ENCODE measurements at places on chromosomes 2 and 18. TPM values are rescaled to one million over a fixed set of nuclear protein-coding genes. Genes with fewer than 3 reads are reported as not detected.

DNA sequence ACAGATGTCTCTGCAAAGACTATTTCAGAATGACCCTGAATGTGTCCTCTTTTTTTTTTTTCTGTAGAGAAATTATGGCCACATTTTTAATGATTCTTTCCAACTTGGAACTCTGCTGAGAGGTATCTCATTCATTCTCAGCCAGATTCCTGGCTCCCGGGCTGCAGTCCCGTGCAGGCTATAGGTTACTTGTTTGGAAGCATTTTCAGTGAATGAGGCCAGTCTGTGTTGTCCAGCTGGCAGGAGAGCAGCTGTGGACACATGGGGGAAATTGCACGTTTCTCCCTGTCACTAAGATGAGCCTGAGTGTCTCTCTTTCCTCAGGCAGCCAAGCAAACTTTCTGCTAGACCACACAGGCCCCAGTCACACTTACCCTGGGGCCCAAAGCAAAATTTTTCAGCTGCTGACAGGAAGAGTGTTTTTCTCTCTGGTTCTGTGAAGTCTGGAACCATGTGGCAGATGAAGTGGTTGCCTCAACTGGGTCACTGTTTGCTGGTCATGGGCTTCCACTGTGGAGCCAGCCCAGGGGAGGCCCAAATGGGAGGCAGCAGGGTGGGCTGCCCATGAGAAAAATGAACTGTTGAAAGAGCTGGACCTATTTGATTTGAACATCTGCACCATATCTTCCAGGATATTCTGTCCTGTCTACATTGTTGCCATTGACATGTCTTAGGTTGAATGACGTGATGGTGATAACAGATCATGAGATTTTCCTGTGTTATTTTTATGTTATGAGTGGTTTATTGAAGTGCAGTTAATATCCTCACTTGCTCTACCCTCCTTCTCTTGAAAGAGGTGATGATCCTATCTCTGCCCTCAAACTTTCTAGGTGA, 431.2 kb downstream of the LPIN1 start:
- DNase-seq, result peak; percentile 64

DNA sequence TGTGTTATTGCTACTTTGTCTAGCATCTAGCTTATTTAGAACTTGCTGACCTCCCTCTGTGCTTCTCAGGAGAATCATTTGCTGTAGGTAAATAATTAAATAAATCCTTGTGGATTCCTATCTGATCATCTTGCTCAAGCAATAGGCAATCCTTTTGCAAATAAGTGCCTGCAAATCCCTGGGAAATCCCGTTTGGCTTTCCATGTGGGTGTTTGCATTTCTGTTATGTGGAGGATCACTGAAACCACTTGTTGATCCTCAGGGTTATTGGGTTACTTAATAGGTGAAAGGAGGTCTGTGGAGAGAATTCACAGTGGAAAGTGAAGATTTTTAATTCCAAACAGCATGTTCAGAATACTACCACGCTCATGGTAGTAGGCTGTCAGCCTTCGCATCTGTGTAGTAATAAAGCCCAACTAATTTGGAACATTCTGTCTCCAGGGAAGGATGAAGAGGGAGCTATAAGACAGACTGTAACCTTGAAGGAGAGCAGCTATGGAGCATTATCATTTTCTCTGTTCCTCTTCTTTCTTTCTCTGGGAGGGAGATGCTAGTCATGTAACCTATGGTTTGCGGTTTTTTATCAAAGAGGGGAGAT, 72.5 kb downstream of the GULP1 start:
- no peak for DNase-seq

- DNase-seq, result peak; percentile 25
These were observed at the start of gene C1GALT1C1L for GRCh38 chr2:43676322-43677050. TSS of gene C1GALT1C1L (minus strand) at chr2:43676429. CDS start at chr2:43676322, 107 bp downstream.

DNA sequence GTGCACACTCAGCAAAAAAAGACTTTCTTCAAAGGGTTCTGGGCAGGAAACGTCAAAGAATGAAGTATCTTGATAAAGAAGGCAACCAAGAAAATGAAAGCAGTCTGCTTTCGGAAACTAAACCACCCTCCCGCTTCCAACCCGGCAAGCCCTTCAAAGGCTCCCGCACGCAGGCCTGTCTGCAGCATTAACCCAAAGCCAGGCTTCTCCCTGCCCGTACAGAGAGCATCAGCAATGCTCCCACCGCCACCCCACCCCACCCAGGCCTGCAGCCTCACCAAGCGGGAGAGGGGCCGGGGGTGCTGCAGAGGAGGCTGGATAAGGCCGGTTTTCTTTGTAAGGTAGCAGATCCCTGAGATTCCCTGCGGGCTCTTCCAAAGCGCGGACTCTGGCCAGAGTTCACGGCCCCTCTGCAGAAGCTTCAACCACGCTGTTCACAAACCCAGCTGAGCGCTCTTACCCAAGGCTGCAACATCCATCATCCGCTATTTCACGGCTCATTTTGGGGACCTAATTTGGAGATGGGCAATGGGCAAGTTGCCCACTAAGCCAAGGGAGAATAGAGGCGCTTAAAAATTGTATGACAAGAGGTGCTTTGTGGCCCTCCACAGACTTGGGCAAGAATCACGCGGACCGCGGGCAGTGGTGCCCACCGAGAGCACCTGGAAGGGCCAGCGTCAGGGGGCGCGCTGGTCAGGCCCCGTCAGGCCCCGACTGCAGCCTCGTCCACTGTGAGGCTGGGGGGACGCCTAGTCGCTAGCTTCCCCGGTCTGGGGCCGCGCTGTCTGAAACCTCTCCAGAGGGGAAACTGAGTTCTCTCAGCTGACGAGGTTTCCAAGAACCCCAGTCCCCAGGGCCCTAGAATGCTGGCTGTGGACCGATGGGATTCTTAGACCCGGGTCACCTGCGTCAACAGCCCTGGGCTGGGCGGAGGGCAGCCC, 225.4 kb upstream of the ID2 start:
- DNase-seq, result no peak

- no peak for DNase-seq
These were observed 2.2 kb upstream of the TMBIM1 start for GRCh38 chr2:218294430-218295022.

DNA sequence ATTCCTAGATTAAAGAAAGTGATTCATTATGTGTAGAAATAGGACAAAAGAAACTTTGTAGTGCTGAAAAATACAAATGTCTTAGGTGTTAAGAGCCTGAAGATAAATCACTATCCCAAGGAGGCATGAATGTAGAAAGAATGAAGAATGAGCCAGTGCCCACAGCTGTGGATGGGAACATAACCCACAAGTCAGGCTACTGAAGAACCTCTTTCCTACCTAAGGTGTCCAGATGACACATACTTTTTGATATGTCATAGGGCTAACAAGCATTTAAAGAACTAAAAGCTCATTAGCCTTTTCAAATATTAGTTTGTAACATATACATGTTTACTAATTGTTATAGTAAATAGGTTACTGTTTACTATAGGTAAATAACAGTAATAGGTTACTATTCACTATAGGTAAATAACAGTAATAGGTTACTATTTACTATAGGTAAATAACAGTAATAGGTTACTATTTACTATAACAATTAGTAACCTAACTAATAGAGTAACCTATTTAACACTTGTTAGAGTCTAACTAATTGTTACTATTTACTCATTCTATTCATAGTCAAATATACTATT, 275.0 kb upstream of the KYNU start:
- no peak for DNase-seq

DNA sequence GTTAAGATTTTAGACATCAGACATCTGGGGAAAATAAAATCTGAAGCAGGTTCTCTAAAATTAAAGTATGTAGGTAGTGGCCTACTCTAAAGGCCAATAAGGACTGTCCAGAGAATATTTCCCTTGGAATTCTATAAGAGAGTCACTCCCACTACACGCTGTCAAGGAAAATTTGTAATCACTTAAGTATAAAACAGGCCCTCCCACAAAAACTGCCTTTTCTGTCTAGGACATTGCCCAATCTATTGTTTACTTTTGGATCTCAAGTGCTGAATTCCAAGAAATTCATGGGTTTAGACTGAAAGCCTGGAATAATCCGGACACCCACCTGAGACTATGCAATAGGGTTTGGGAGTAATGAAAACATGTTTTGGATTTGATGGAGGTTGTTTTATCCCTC, 1.7 kb upstream of the SRBD1 start:
- DNase-seq, result no peak

Gene CSRNP3
- 15.4 TPM for polyA plus RNA-seq

Gene TRAPPC8
- 37.4 TPM for polyA plus RNA-seq

DNA sequence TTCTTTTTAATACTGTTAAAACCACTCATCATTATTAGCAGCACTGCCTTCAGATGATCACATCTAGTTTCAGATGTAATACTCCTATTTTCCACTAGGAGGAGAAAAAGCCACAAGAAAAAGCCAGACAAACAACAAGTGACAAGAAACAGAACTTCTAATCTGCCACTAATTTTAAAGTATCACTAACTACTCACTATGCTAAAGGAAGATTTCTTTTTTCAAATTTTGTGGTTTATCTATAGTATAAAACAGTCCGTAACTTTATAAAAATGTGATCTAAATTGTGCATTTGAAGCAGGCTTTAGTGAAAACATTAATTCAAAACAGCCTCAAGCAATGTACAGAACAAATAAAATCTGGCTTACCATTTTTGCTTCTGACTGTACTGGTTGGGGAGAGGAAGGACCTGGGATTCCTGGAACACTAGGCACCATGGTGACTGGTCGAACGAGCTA, 56.8 kb downstream of the ATF2 start:
- peak; percentile 27 for DNase-seq

Gene INPP1
- 23.6 TPM for polyA plus RNA-seq

Gene SLC1A4
- polyA plus RNA-seq, result 10.4 TPM

- no peak for DNase-seq
These were observed 247.9 kb downstream of the NDUFA10 start for GRCh38 chr2:239777219-239777618.

DNA sequence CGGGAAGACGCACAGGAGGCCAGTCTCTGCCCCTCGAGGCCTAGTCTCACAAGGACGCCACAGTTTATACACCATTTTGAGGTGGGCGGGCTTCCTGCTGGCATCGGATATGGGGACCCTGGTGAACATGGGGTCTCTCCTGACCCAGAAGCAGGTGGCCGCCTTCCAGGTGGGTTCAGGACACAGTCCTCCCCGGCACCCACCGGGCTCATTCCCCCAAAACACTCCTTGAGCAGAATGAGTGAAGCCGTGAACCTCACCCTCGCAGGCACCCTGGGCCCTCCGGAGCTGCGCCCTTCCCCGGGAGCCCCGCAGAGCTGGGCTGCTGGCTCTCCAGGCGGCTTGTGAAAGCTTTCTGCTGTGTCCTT, 6.5 kb downstream of the NFATC1 start:
- DNase-seq, result no peak

GRCh38 chr18:75800331-75800648, 372.8 kb upstream of the SMIM21 start:
- DNase-seq, result no peak

Gene ERFE
- 5.2 TPM for polyA plus RNA-seq

GRCh38 chr2:63789338-63790020, 52.2 kb upstream of the UGP2 start:
- DNase-seq, result no peak

DNA sequence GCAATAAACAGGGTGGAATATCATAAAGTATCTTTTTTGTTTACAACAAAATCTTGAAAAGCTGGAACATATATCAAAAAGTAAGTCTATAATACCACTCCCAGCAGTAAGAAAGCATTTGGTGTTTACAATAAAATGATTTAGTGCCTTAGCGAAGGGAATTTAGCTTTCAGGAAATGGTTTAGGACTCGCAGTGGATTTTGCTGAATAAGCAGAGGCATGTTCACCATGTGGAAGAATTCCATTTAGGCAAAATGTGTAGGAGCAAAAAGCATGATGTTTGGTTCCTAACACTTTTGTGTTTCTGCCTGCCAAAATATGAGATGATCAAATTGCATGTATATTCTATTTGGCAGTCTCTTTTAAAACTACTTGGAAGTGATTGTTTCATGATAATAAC, 163.6 kb downstream of the AGPS start:
- no peak for DNase-seq

DNA sequence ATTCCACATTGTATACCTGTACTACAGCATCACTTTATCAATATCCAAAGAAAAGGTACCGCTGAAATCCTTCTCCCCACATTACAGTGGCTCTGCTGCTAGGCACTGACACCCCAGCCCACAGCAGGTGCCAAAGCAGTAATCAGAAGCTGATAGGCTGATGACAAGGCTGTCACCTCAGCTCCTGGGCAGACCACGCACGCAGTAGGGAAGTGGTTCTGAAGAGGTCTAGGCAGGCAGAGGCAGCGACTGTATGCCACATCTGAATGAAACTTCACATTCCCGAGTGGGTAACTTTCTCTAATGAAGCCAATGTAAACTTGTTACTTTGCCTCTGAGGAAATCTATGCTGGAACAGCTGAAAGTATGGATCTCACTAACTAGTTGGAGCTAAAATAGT, 113.0 kb downstream of the MEP1B start:
- DNase-seq, result no peak

DNA sequence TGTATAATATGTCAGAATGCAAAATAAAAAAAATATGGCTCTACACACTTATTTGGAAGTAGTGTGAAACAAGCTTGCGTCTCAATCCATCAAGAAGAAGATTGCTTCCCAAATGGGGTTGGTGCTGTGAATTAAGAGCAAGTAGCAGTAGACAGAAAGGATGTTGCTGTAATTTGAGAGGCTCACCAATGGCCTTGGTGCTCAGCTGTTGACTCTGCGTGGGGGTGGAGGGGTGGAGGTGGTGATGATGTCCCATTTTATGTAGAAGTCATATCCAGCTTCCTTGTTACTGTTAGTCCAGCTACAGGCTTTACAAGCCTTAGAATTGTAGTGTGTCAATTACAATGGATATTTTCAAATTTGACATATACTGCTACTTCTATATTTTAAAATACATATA, 223.4 kb upstream of the RND3 start:
- DNase-seq, result no peak

Gene RNF138
- 56.0 TPM for polyA plus RNA-seq

Gene AGAP1
- 19.8 TPM for polyA plus RNA-seq

DNA sequence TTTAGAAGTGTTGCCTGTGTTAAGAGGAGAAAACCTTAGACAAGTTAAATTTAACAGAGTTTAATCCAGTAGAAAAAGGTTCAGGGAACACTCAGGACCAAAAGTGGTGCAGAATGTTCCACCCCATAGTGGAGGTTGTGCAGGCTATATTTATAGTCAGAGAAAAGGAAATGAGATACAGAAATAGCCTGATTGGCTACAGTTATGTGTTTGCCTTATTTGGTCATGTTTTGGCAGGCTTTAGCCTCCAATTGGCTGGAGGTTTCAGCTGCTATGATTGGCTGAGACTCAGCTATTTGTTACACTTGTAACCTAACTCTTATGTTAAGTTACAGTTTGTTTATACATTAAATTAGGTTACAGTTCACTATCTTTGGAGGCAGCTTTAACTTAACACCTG, 4.2 kb downstream of the STAMBP start:
- no peak for DNase-seq

- DNase-seq, result no peak
These were observed 583 bp downstream of the CERS6 start for GRCh38 chr2:168456521-168457189.

- DNase-seq, result no peak
These were observed 119.3 kb upstream of the ZSWIM2 start for GRCh38 chr2:186968277-186968676.

- no peak for DNase-seq
These were observed 132.8 kb upstream of the DOK6 start for GRCh38 chr18:69267895-69268294.

DNA sequence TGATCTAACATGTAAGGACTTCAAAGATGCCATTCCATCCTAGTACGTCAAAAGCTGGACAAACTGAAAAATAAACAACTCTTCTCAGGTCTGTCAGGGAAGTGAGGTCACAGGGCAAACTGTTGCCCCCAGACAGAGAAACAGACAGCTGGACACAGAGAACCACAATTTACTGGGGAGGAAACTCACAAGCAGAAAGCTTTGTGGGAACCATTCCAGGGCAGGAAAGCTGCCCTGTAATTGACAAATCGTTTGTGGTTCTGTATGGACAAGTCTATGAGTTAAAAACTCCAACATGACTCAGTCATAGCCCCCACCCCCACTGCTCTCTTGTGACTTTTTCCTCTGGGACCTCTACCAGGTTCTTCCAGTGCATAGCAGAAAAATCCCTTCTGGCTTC, 28.4 kb downstream of the MCEE start:
- DNase-seq, result no peak
